Stimulated activated CD4-positive, alpha-beta T cell treated with anti-CD3 and anti-CD28 coated beads, Interleukin-1b, Interleukin-23, amount 100 ng/mL, for 1 hour (primary cell): ENCODE measurements at places on chromosomes 12 and 14.

DNA sequence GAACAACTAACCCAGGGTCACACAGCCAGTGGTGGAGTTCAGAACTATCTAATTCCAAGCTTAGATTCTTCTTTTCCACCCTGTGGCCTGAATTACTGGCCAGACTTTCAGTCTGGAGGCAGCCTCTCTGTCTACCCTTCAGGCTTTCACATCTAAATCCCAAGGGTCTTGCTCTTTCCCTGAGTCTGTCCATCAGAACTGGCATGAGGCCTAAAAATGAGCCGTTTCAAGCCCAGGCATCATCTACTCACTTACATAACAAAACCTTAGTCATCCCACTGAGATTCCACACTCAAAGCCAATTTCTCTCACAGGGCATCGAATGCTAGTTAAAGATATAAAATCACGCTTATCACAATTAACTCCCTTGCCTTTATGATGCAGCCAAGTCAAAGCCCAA lies 1.3 kb upstream of the PTGDR start:
- DNase-seq, result no peak

DNA sequence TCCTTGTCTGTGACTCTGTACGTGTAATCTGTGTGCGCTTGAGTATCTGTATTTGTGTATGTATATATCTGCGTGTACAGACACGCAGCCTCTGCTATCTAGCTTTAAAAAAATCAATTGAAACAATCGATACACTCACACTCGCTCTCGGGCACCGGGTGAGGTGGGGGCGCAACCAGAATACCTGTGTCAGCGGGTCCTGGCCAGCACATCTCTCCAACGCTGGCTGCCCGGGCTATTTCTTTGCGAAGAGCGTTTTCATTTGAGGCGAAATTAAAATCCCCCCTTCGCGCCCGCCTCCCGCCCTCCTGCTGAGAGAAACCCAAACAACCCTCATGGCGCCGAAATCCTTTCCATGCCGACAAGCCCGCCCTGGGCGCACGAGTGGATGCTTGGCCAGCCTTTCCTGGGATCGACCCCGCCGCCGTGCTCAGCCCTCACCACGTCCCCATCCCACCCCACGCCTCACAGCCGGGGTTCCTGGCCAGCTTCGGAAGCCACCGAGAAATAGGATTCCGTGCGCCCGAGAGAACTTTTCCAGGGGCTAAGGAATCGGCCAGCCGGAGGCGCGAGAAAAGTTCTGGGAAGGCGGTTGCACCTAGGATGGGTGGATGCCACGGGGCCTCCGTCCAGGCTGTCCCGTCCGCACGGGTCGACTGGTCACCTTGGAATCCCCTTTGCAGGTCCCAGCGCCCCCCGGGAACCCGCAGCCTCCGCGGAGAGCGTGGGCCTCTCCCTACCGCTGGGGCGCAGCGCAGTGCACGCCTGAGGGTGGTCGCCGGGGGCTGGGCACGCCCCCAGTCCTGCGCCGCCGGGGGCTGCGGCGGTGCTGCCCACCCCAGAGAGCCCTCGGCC lies 1.0 kb downstream of the ZDHHC22 start:
- DNase-seq, result no peak

DNA sequence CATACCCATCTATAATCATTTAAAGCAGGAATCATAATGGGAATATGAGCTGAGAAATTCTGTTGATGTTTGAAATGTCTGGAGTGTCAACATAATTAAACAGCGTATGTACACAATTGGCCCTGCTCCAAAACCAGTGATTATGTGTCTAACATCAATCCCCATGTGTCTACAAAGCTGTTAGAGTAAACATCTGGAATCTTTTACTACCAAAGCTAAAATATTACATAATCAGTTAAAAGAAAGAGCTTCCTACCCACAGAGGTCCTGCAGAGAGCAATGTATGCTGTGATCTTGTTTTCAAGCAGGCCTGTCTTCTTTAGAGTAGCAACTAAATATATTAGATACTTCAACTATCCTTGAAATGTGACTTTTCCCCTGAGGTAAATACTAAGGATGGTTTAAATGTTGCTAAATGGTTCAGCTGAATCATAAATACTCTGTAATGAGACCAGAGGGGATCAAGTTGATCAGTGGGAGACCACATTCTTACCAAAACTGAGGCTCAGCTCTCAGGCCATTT lies 74.3 kb downstream of the RASSF8 start:
- DNase-seq, result no peak

DNA sequence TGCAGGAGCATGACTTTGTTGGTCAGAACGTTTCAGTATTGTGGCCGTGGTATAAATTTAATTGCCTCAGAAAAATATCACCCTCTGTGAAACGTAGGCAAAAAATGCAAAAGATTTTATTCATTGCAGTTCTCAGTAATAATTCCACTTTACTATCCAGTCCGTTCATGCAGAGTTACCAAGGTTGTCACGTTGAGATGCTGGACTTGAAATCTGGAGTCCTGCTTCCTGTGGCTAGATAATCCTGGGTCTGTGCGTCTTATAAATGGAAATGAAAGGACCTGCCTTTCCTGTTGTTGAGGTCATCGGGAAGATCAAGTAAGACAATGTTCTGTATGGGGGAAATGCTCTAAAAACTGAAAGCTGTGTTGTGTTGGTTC lies 1.3 kb upstream of the AVPR1A start:
- DNase-seq, result no peak

DNA sequence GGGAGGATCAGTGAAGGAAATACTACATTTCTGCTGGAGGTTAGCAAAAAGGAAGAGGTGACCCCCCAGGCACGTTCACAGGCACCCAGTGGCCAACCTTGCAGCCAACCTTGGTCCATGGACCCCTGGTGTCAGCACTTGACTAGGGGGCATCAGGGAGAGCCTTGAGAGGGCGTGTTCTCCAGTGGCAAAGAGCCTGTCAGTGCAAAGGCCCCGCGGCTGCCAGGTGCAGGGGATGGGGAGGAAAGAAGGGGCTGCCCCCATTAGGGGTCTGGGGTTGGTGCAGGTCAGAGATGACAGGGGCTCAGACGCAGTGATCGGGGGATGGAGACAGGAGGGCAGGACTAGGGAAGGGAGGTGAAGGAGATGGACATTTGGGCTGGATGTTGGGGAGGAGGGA lies 22.7 kb upstream of the ULK1 start:
- DNase-seq, result no peak
